Umbilical cord (tissue), 2 donors: ENCODE measurements at places on chromosomes 1 and 21. TPM values are rescaled to one million over a fixed set of nuclear protein-coding genes. Genes with fewer than 3 reads are reported as not detected.

Gene AQP10
- total RNA-seq = not detected

Gene MTARC1
- 7.7 TPM for total RNA-seq

Gene RSPH1
- 0.72 TPM for total RNA-seq

Gene NBPF6
- total RNA-seq = not detected

Gene FAM72D
- total RNA-seq = not detected

Gene RASAL2
- 40.7 TPM for total RNA-seq

Gene PRDM2
- total RNA-seq = 38.5 TPM

Gene LCE6A
- total RNA-seq = not detected

Gene LYST
- total RNA-seq = 78.2 TPM

Gene RPRD2
- 11.1 TPM for total RNA-seq

Gene NTMT2
- total RNA-seq = not detected

Gene PYGO2
- total RNA-seq = 9.4 TPM

Gene SH2D1B
- total RNA-seq = not detected

Gene VHLL
- 6.0 TPM for total RNA-seq

Gene AZIN2
- 4.6 TPM for total RNA-seq

Gene MTOR
- total RNA-seq = 21.4 TPM

Gene GRIK3
- 3.9 TPM for total RNA-seq

Gene SPRR1B
- total RNA-seq = not detected

Gene C8B
- not detected for total RNA-seq

Gene CD247
- total RNA-seq = 6.5 TPM

Gene LCE1E
- not detected for total RNA-seq

Gene SASS6
- total RNA-seq = 1.7 TPM

Gene PPM1J
- not detected for total RNA-seq

Gene SLC37A1
- total RNA-seq = 4.8 TPM

Gene CD84
- 13.5 TPM for total RNA-seq

Gene PAPPA2
- 2.4 TPM for total RNA-seq

Gene FAM151A
- not detected for total RNA-seq
